ENCODE measurements at places on chromosomes 4 and X. TPM values are rescaled to one million over a fixed set of nuclear protein-coding genes. Genes with fewer than 3 reads are reported as not detected.
A peak's percentile ranks its signal among the peaks of the same experiment; 100 is the strongest.

DNA sequence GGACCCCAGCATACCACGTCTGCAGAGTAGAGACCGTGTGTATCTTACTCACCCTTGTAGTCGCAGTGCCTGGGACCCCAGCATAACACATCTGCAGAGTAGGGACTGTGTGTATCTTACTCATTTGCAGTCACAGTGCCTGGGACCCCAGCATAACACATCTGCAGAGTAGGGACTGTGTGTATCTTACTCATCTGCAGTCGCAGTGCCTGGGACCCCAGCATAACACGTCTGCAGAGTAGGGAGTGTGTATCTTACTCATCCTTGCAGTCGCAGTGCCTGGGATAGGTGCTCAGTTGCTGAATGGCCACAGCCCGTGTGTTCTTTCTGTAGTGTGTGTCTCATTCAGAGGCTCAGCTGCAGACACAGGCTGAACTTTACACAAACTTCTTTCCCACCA is 71.4 kb upstream of the FRG1 start:
- DNase-seq, result no peak

GRCh38 chrX:111322231-111322855 is 52.1 kb upstream of the CAPN6 start:
- no peak for DNase-seq

- DNase-seq, result no peak
Measured at GRCh38 chr4:108607079-108607815, 13.1 kb upstream of the RPL34 start.

FGF5 gene
- polyA plus RNA-seq, result 63.7 TPM

GRCh38 chrX:112941209-112941837 is 100.7 kb upstream of the AMOT start:
- DNase-seq, result no peak

- DNase-seq, result no peak
Measured at GRCh38 chr4:15242021-15242420, 185.8 kb upstream of the C1QTNF7 start.

- DNase-seq, result no peak
Measured at GRCh38 chrX:5051831-5052491, 1176.7 kb downstream of the NLGN4X start.

DNA sequence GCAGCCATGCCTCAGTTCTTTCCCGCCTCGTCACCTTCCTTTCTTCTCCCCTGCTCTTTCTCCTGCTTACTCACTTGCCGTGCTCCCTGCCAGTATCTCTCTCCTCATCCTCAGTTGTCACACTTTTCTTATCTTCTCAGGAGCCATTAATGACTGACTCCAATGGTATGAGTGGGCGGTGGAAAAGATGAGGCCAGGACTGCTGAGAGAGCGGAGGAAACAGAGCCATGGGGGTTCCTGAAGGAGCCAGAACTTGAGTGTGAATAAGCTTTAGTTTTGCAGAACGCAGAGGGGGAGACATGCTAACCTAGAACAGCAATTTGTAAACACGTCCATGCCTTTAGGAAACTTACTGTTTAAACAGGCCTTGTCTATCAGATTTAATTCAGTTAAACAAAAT is 126.5 kb downstream of the CHIC2 start:
- peak; percentile 95 for DNase-seq

GRCh38 chrX:126137899-126138298 is 28.2 kb downstream of the DCAF12L2 start:
- DNase-seq, result peak; percentile 0

ACE2 gene
- polyA plus RNA-seq, result not detected

DNA sequence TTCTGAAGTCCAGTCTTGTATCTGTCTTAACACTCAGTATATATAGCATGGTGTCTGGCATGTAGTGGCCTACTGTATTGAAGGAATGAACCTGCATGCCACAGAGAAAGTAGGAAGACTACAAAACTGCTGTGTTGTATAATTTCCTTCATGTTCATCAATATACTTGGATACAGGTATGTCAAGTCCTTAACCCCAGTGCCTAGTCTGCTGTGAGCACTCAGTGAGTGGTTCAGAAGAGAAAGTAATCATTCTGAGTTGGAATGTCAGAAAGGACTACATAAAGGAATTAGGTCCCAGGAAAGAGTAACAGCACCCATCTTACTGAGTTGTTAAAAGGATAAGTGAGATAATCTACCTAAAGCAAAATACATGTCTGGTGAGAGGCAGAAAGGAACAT is 32.0 kb downstream of the ABCE1 start:
- DNase-seq, result no peak

DNA sequence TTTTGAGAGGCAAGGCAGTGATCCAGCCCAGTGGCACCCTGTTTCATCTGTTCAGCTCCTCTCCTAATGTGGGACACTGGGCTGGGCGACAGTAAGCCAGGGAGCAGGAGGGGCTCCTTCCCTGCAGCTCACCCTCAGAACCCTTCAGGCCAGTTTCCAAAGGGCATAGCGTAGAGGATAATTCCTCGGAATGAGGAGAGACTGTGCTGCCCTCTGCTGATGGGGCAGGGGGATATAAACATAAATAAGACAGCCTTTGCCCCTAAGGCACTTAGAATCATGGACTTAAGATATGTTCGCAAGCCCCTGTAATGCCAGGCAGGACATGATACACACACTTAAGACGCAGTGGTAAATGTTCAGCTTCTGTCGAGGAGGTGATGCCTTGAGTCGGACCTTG is 27.9 kb upstream of the ZNF185 start:
- no peak for DNase-seq

RNF175 gene
- polyA plus RNA-seq, result not detected

GRCh38 chr4:180598281-180598680 is 1644.9 kb upstream of the TENM3 start:
- DNase-seq, result no peak

GRCh38 chr4:92387459-92388069 is 83.8 kb downstream of the GRID2 start:
- DNase-seq, result peak; percentile 59

GRCh38 chr4:7632341-7632740 is 197.6 kb upstream of the PSAPL1 start:
- DNase-seq, result no peak

- peak; percentile 83 for DNase-seq
Measured at GRCh38 chrX:115560978-115561604, at the start of gene PLS3. Gene PLS3 (plus strand): TSS chrX:115561174. CDS start chrX:115610251, 49,077 bp downstream.

DNA sequence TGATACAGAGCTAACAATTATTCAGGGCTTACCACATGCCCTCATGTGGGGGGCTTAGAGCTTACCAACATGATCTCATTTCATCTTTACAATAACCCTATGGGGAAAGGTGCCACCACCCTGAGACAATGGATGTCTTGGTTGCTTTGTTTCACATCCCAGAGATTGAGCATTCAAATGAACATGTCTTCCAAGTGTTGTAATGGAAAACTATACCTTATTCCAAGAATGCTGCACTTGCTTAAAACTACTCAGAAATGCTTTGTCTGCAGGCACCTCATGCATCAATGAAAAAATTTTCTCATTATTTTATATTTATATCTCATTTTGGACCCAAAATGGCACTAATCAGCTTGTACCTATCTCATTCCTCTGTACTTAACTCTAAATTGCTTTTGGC is 34.6 kb downstream of the BCLAF3 start:
- no peak for DNase-seq

DNA sequence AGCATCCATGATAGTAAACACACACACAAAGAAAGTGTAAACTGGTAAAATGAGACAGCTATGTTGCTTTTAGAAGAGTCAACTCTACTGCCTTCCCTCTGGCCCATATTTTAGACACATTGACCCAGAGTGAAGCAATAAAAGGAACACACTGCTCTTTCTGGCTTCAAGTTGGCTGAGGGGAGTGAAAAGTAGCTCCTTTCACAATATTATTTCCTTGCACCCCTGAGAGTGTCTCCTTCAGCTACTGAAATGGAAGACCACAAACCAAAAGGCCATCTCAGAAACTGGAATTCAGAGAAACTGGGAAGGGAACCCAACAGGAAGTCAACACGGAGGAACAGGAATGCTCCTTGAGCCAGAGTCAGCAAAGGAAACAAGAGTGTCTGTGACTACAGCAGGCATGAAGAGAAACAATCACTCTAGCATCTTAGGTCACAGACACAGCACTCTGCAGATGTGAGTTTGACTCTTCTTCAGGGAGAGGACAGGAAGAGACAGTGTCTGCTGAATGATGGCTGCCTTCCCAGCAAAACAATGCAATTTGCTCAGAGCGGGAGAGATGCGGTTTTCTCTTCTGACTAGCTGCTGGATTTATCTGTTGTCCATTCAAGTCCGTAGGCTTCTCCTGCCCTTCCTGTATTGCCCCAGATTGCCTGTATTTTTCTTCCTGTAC is 106.7 kb downstream of the SPATA18 start:
- peak; percentile 33 for DNase-seq

CXCL5 gene
- not detected for polyA plus RNA-seq

DNA sequence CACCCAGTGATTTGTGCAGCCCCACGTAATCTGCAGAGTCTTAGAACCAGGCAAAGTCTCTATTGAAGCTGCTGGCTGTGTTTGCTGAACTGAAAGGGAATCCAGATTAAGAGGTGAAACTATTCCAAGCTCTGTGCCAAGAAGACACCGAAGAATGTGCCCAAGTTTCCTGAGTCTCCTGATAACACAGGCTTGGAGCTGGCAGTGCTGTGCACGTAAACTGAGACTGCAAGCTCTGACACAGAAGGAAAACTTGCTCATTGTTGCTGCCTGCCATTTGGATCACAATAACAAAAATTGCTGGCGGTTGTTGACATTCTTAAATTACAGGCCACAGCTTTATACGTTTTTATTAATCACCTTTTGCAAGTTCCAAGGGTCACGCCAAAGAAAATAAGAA is 60.2 kb upstream of the VCX3B start:
- DNase-seq, result no peak

GRCh38 chr4:145808021-145808650 is 128.2 kb downstream of the C4orf51 start:
- peak; percentile 97 for DNase-seq

DNA sequence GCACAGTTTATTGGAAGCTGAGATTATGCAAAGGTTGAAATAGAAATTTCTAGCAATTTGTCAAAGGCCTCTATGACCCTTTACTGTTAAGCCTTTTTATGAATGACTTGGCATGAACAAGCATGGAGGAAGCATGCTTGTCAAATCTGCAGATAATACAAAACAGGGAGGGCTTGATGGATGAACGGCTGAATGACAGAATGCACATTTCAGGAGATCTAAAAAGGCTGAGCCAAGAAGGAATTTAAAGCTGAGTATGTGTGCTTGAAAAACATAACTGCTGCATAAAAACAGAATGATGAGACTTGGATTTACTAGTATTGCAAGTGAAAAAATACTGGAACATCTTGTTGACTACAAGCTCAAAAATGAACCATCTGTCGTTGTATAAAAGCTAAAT is 29.0 kb upstream of the UBE2K start:
- DNase-seq, result no peak

DNA sequence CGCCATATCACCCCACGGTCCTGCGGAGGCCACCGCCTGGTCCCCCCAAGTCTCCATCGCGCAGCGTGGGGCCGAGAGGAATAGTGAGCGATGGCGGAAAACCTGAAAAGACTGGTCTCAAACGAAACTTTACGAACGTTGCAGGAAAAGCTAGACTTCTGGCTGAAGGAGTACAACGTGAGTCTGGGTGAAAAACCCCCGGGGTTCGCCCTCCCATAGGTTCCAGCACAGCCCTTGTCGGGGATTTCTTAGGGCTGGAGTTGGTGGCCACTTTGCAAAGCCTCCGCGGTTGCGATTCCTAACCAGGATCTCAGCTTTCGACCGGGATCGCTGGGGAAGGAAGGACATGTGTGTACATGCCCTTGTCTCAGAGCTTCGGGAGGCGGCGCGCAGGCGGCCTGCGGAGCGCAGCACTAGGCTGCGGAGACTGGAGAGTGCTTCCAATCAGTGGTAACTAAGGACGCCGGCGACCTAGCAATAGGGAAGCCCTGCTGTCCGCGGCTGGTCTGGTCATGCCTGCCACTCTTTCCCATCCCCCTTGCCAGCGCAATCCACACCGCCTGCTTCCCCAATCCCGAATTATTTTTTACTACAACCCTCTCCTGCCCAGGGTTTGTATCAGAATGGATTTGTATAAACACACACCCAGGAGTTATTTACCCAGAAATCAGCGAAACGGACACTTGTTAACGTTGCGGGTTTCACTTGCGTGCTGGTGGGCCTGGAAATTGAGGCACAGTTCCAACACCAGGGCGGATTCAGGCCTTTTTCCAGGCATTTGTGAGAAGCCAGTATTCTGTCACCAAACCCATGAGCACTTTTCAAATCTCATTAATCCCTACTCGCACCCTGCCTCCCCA is 741 bp downstream of the SPATA18 start:
- peak; percentile 95 for DNase-seq

DNA sequence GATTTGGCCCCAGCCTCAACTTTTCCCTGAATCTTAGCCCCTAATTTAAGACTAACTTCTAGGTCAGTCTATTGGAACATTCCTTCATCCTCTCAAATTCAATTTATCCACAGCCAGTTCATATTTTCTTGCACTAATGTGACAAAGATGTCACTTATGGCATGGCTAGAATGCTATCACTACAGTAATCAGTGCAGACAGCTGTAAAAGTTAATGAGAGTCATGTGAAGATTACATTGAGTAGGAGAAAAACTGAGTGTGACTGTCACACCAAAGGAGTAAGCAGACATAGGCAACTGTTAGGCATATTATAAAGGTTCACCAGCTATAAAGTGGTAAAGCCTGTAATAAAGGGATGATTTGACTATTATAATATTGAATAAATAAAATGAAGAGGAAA is 42.6 kb downstream of the GABRG1 start:
- no peak for DNase-seq

FAM9C gene
- polyA plus RNA-seq, result not detected

DCHS2 gene
- polyA plus RNA-seq, result not detected

- peak; percentile 72 for DNase-seq
Measured at GRCh38 chrX:96685210-96686099, 813 bp downstream of the DIAPH2 start.

DNA sequence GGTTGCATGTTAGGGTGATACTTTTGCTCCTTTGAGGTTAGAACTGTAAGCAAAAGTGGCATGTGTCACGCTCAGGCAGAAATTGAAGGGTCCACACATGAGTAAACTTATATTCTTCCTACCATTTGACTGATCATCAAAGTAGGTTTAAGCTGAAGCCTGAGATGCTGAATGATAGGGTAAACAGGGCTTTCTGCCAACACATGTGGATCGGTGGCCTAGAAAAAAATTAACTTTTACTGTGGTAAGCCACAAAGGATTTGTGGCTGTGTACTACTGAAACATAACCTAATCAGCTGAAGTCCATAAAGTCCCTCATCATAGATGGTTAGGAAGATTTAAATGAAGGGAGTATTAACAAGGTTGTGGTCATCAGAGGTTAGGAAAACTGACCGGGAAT is 1070.1 kb downstream of the STPG2 start:
- DNase-seq, result no peak

TBC1D8B gene
- 11.5 TPM for polyA plus RNA-seq

DNA sequence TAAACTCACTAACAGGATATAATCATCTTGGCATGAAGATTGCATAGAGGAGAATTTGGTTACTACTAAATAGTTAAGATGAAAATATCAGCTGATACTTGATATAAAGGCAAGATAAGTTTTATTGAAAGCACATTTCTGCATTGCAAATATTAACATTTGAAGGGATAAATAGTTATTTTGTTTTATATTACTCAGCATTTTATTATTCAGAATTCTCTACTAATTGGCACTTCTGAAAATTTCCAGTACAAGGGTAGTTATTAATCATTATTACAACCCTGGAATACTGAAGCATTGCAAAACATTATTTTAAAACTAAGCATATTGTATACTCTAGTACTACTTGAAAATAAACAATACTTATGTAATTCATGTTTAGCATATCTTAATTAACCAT is 32.7 kb upstream of the AREG start:
- no peak for DNase-seq

GRCh38 chrX:95065151-95065550 is 1391.1 kb downstream of the FAM133A start:
- DNase-seq, result no peak

Measured in GM23248 (cell line).